ENCODE measurements at places on chromosomes 5 and 9.
A peak's percentile ranks its signal among the peaks of the same experiment; 100 is the strongest.

GRCh38 chr5:142981886-142982820 is 212.0 kb downstream of the ARHGAP26 start:
- no peak for DNase-seq

GRCh38 chr9:37836386-37836785 is 35.8 kb downstream of the DCAF10 start:
- no peak for DNase-seq

GRCh38 chr9:7298123-7298522 is 501.5 kb downstream of the DMAC1 start:
- no peak for DNase-seq

DNA sequence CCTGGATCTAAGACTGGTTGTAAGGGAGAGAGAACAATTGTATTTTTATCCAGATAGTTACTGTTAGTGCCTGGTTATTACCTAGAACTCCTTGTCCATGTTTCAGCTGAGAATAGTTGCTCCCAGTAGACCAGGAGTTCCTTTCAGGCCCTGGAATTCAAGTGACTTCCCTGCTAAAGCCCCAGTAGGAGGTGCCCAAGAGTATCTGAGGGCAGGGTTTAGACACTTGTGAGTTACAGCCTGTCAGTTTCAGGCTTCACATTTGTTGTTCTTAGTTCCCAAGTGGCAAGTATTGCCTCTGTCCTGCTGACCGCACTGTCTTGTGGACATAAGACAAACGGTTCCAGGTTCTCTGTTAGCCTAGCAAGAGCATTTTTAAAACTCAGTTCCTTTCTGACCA is 743.9 kb upstream of the SEMA6A start:
- no peak for DNase-seq

DNA sequence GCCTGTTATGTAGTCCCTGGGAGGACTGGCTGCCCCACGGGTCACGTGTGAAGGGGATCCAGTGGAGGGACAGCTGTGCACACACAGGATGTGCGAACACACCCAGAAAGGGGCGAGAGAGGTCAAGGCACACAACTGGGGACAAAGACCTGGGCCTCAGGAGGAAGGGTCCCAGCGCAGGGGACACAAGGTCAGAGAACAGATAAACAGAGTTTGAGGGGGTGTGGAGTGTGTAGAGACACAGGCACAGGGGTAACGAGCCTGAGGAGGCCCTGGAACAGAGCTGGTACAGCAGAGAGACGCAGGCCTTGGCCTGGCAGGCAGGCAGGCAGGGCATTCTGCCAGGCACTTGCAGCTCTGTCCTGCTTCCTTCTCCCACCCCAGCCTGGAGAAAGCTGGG is 14.8 kb upstream of the PSMD5 start:
- no peak for DNase-seq

DNA sequence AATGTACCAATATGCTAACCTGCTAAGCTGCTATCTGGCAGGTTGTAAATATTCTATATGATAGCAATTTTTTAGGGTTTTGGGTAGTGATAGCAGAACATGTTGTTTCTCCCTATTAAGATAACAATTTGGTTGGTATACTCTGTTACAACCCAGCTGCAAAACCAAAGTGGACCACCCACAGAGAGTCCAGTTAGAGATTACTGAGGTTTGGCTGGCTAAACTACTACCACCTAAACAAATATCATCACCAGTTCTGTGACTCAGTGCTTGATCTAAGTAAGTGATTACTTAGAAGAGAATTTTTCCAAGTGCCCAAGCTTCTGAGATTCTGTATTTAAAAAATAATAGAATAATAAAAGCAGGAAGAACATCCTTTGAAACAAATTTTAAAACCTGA is 72.3 kb downstream of the XRCC4 start:
- no peak for DNase-seq

DNA sequence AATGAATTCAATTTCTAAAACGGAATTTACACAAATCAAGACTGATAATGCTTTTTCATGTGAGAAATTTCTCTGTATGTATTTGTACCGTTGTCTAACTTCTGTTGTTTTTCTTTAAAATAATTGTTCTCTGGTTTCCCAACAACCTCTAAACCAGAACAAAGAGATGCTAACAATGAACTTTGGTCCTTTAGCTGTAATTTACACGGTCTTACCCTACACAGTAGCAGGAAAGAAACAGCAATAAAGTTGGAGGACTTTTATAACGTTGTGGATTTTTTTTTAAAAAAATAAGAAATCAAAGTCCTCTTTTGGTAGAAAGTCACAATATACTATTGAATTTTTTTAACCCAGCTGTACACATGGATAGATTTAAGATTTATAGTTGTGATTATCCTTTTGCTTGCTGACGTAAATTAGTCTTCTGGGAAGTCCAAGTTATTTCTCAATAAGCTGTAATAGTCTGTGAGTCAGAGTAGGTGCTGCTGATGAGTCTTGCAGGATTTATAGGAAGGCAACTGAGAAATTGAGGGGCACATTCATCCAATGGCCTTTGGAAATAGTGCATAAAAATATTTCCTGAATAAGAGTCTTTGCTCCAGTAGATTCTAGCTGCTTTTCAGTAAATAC is 76.8 kb upstream of the PCSK1 start:
- DNase-seq = no peak

DNA sequence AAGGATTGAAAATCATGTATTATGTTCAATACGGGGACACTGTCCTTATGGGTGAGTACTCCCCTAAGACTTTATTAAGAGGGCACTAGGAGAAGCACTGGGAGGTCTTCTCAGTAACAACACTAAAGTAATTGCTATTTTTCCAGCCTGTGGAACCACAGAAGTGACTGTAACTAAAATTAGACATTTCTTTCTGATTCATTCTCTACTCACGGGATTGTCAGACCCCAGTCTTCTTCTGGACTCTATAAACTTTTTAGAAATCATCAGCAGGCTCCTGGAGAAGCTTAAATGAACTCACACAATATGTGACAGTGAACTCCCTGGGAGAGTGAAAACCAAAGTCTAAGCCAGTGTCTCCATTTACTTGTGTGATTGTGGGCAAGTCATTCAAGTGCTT is 14.5 kb downstream of the TLR4 start:
- DNase-seq = no peak

DNA sequence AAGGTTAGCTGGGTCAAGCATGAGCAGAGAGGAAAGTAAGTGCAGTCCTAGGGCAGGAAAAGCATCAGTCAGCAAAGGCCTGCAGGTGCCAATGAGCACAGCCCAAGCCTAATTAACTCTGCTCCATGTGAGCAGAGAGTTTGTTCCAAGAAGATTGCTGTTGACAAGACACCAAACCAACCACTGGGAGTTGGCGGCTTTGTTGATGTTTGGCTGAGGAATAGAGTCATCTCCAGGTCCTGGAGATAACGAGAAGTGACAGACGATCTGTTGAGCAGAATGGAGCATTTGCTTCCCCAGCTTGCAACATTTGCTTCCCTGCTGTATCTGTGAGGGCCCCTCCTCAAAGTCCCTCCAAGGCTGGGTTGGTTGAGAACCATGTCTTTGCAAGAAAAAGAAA is 68.2 kb downstream of the FAM114A2 start:
- DNase-seq = no peak

DNA sequence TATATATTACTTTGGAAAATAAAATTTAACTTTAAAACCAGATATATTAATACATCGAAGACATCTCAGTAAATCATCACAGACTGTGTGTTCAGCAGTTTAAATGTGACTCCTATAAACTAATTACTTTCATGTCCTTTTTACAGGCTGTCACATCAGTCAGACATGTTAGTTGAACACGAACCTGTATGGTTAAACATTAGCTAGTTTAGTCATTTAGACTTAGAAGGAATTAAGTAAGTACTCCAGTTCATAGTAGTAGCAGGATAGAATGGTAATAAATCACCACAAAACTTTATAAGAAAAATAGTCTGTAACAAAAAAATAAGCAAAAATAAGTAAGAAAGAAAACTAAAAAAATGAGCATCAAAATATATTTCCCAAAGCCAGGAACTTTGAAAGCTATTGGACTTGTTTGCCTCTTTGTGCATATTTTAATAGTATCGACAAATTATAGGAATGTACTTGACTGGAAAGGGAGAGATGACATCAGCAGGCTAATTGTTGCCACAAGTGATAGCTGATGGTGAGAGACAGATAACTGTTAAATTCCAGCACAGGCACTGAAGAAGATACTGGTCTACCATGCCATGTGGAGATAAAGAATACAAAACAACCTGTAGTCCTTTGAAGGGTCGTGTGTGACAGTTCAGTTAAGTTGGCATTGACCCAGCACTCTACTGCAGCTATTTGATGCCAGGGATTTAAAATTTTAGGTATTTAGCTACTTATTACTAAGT is 83.9 kb downstream of the RIC1 start:
- DNase-seq = no peak

- DNase-seq = peak; percentile 37
Measured at GRCh38 chr5:176658007-176658599, 10.8 kb downstream of the TSPAN17 start.

- no peak for DNase-seq
Measured at GRCh38 chr5:102483736-102484135, 15.1 kb downstream of the SLCO6A1 start.

DNA sequence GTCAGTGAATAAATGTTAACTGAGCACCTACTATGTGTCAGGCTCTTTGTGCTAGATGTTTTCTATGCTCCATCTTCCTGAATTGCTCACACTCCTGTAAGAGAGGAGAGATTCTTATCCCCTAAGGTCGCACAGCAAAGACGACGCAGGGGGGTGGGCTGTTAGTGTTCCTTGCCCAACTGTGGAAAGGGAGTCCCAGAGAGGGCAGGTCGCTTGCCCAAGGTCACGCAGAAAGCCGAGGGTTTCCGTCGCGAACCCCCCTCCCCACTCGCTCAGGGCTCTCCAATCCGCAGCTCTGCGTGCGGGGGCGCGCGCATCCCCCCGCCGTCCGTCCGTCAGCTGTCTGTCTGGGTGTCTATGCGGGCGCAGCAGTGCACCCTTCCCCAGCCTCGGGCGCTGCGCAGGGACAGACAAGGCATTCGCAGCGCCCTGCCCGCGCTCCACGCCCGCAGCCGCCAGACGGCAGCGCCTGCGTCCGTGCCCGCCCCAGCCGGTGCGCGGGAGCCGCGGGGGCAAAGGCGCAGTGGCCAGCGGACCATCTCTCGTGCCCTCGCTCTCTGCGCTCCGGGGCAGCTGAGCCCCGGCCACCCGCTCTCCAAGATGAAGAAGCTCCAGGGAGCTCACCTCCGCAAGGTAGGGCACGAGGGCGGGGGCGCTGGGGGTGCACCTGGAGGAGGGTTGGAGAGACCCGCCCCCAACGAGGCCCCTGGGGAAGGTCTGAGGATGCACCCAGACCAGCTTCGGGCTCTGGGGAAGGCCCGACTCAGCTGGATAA is at the start of gene SLC6A7:
Gene SLC6A7, plus strand, starts transcription at position 335 of the 775 bp plus-strand sequence. Its CDS starts 266 bp downstream, at position 601.
- DNase-seq = no peak

GRCh38 chr5:140342287-140342686 is 4.1 kb downstream of the HBEGF start:
- no peak for DNase-seq

DNA sequence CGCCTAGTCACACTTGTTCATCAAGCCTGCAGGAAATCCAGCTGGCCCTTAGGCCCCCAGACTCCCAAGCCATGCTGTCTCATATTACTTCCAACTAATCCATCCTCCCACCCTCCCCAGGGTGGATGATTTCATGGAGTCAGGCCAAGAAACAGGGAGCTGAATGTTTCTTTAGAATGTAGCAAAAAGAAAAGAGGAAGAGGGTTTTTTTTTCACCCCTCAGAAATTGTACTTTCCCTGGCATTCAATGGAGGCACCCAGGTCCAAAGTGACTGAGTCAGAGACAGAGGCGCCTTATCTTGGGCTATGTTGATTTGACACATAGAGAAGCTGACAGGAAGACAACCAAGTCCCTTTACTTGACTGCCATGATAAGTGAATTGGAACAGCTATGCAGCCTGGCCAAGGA is 260.2 kb upstream of the NR4A3 start:
- no peak for DNase-seq

DNA sequence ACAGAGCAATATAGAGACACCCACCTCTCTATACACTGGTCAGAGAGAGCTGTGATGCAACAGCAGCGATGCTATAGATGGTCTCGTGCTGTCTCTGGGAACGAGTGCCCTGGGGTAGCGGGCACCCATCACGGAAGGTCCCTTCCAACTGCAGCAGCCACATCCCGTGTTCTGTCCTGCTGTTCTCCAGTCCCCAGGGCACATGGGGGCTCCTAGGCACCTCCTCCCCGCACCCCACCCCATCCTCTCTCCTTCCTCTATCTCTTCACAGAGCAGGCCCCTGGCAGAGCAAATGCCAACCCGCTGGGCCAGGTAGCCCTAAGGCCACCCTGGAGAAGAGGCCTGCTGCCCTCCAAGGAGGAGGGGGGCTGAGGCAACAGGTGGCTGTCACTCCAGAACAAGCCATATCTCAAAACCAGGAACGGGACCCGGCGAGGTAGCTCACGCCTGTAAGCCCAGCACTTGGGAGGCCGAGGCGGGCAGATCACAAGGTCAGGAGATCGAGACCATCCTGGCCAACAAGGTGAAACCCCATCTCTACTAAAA is 8.2 kb downstream of the FIBCD1 start:
- no peak for DNase-seq

DNA sequence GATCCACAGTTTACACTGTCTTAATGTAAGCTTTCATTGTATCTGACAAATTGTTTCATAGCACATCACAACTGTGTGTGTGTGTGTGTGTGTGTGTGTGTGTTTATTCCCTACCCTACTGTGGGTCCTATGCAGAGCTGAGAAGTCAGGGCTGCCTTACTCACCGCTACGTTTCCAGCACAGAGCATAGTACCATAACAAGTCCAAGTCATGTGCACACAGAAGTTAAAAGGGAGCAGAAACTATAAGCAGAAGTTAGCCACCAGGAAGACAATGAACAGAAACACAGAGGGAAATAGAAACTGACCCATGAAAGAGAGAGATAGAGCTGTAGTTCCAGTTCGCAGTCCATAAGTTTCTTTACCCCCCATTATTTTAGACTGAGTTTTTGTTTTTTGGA is 38.2 kb upstream of the DMXL1 start:
- DNase-seq = no peak

DNA sequence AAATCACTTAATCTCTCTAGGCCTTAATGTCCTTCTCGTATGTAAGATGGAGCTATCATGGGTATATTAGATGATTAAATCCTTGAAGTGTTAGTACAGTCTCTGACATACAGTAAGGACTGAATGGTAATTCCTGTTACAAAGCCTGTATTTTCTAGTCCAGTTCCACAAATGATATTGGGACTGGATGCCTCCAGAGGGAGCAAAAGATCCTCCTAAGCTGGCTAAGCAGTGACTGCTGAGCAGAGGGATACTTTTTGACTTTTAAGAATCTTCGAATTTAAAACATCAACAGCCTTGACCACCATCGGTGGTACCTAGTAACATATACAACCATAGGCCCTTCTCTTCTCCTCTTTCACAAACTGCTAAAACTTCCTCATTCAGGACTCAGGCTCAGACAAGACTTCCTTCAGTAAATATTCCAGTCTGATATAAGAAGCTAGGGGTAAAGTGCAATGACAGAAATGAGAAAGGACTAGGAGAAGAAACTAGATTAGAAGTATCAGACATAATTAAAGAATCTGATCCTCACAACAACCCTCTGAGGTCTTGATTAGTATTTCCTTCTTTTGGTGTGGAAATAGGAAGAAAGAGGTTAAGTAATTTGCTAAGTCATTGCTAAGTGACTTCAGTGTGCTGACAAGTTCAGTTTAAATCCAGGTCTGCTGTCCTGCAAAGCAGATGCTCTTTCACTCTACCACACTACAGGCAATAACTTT is 13.9 kb downstream of the PTAR1 start:
- DNase-seq = no peak

GRCh38 chr9:108184941-108185340 is 670.8 kb downstream of the ACTL7B start:
- no peak for DNase-seq

Measured in stimulated activated naive CD4-positive, alpha-beta T cell treated with Interleukin-2 at 50 U/mL for 16 hours (primary cell).